ENCODE measurements at places on chromosomes 1 and 21.

GRCh38 chr1:4108758-4109627 is 208.9 kb upstream of the C1orf174 start:
- DNase-seq, result no peak

- DNase-seq, result no peak
These were observed 9.1 kb upstream of the MATN1 start for GRCh38 chr1:30732277-30732996.

DNA sequence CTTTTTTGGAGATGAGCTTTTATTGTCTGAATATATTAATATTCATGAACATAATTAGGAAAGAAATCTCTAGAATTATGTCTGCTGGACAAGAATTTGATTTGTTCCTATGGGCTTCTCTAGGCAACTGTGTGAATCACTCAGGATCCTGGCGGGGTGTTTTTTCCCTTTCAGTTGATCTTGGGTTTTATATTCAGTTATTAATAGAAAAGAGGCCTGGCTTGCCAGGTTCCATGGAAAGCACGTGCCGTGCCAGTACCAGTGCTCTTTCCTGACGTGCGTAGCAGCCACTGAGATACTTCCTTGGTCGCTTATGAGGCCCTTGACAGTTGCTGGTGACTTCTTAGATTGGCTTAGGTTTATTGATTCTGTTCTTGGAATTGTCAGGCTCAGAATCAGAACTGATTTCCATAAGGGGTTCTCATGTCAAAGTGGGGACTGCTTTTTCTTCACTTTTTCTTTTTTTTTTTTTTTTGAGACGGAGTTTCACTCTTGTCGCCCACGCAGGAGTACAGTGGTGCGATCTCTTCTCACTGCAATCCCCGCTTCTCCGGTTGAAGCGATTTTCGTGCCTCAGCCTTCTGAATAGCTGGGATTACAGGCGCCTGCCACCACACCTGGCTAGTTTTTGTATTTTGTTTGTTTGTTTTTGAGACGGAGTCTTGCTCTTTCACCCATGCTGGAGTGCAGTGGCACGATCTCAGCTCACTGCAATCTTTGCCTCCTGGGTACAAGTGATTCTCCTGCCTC is 48.7 kb upstream of the KIF1B start:
- DNase-seq, result no peak

GRCh38 chr1:44423591-44424537 is 18.8 kb downstream of the RNF220 start:
- no peak for DNase-seq

DNA sequence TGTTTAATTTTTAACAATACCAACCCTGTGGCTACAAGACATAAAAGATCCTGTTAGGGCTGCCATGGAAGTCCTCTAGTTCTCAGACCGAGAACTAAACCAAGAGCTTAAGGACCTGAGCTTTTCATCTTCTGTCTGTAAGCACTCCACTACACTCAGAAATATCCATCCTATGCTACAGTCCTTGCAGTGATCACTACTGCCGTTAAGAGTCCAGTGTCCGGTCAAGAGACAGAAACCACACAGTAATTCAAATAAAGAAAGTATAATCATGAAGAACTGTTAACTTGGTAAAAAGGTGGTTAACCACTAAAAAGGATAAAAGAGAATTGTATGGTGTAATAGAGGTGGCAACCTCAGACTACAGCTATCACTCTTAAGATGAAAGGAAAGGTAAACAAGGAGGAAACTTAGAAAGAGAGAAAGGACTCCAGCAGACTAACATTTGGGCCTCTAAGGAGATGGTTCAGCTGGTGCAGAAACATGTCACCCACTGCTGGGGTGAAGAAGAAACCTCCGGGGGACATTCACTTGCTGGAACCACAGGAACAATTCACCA is 22.1 kb upstream of the PRDX6 start:
- no peak for DNase-seq

- DNase-seq, result no peak
These were observed 65.8 kb downstream of the AK5 start for GRCh38 chr1:77347646-77348045.

DNA sequence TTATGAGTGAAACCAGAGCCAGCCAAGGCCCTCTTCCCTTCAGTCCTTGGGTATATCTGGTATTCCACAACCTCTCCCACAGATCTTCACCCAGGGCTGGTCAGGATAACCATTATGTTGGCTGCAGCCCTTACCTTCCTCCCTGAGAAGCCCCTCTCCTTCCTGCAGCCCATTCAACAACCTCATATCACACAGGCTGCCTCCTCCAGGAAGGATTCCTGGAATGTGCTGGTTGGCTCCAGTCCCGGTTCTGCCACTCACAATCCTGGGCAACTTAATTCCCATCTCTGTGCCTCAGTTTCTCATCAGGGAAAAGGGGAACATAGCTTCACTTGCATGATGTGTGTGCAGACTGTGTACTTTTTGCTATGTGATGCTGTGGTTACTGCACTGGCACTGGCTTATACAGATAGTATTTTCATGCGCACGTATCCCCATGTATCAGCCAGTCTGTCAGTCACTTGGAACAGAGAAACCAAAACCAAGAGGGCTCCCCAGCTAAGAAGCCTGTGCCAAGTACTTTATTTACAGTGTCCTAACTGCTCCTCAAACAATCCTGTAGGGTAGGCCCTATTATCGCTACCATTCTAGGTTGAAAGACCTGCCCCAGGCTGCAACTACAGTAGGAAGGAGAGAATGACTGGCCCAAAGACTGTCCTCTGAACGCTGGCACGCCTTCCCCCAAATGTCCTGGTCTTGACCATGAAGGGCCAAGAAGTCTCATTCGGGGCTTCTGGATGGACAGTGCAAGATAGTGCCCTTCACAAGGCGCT is 39.9 kb upstream of the PPP1R15B start:
- no peak for DNase-seq

DNA sequence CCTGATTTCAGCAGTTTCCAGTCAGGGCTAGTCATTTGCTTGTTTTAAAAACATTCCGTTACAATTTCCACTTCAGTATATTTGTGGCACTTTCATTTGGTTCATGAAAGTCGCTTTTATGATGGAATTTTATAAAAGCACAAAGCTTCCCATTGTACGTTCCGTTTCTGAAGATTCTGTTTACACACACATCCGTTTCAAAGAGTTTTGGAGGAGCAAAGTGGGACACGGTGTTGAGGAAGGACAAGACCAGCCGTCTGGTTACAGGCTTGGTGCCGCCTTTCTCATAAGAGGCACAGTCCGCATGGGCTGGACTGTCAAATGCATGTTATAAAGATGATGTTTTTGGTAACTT is 60.3 kb downstream of the FAAP20 start:
- DNase-seq, result no peak

- DNase-seq, result peak; percentile 39
These were observed 304 bp downstream of the PLPPR5 start for GRCh38 chr1:99004254-99004860.

GRCh38 chr1:201954263-201955008 is 867 bp upstream of the TIMM17A start:
- DNase-seq, result no peak

- no peak for DNase-seq
These were observed 88.5 kb upstream of the SOD1 start for GRCh38 chr21:31570824-31571566.
